ENCODE measurements at places on chromosomes 2 and 18.
A peak's percentile ranks its signal among the peaks of the same experiment; 100 is the strongest.

- DNase-seq = no peak
Measured at GRCh38 chr2:10413503-10413902, 34.6 kb downstream of the ODC1 start.

DNA sequence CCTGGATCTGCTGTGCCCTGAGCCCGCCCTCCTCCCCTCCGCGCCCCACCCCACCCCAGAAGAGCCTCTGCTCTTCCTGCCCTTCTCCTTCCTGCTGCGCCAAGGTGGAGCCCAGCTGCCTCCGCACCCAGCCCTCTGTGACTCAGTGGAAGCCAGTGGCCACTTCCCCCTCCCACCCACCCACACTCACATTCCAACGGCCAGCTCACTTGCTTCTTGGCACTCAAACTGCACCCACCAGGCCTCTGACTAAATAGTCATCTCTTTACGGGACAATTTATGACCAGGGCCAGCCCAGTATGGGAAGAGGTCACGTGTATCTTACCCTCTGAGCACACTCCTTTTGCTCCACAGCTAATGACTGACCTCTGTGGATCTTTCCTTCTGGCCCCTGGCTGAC is 150.4 kb upstream of the SLC1A4 start:
- DNase-seq = no peak

DNA sequence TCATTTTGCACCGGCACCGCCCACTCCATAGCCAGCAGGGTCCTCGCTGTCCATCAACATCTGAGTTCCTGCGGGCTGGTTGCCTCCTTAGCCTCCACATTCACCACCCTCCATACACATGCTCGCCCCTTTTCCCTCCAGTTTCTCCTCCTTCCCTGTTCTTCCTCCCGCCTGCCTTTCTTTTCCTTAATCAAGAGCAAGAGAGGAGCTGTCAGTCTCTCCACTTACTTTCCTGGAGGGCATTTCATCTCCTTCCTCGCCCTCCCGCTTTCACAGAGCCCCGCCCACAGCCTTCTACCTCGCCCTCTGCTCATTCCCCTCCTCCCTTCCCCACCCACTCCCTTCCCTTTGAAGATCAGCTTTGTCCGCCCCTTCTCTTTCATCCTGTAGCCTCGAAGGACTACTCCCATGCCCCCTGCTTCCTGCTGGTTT is 13.8 kb upstream of the ZBTB7C start:
- DNase-seq = no peak

- no peak for DNase-seq
Measured at GRCh38 chr2:147904051-147904450, 59.2 kb downstream of the ACVR2A start.

DNA sequence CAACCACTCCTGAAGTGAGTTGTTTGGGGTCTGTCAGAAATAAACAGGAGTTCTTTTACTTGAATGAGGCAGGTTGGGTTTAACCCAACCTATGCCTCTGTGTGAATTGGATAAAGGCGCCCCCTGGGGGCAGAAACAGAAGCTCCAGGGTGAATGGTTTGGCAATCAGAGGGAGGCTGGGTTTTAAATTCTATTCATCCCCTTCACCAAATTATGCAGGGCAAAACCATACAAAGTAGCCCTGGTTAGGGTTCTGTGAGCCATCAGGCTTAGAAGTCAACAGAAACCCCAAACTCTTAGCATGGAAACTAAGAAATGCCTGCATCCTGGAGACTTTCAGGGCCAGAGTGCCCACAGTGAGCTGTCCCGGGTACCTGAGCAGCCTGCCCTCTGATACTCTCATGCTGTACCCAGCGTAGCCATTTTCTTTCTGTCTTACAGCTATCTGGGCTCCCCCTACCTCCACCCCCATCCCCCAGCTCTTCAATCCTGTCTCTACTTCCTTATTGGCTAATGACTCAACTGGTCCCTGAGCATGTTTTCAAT is 241.5 kb downstream of the ICOS start:
- peak; percentile 45 for DNase-seq

DNA sequence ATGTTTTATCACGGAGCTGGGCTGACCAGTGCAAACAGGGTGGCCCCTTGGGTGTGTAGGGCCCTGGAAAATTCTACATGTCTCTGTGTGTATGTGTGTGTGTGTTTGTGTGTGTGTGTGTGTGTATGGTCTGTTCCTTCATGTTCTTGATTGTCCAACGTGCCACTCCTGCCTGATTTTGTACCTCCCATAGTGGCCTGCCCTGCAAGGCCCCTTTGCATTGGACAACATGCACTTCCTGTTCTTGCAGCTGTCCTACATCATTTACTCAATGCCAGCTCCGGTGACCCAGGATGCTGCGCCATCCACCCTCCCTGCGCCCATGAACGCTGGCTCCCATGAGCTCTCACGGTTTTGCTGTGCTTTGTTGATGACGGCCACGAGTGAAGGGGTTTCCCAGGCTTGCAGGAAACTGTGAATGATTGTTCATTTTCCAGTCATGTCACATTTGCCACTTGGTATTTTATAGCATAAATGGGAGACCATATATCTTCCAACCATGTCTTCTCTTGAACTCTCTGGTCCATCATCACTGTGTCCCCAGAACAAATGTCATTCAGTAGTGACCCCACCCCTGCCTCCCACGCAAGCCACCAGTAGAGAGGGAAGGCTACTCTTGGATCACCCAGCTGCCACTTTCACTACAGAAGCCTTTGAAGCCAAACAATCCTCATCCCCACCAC is 69.7 kb upstream of the NCK2 start:
- no peak for DNase-seq

GRCh38 chr18:61791031-61791430 is 101.8 kb downstream of the RNF152 start:
- DNase-seq = no peak

GRCh38 chr18:45976974-45977373 is 9.8 kb upstream of the EPG5 start:
- DNase-seq = no peak

DNA sequence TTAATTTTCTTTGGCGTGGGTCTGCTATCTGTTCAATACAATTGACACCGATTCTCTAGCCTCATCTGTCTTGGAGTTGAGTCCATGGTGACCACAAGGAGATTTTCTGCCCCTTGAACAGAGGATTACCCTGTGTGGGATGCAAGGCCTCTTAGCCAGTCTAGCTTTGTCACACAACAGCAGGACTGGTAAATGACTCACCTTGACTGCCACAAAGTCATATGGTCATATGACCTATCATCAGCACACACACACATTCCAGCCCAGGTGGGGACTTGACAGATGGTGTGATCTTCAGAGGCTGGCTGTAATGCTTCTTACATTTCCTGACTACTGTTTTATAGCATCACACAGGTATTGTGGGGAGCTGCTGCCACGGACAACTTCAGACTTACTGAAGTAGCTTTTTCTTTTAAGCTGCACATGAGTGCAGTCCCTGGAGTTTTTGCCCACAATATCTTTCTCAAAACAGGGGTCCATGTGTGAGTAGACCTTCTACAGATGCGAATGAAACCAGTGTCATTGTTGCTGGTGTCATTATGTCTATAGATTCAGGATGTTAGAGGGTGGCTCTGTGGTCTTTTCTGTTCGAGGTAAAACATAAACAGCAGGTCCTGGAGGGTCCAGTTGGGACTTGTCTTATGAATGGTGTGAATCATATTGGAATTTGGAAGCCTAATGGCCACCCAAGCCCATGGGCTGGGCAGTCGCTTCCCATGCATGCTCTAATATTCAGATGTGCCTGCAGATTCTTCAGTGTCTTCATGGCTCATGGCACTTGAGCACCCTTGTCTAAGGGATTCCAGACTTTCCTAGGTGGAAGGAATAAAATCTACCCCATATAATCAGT is 18.6 kb upstream of the ACOXL start:
- no peak for DNase-seq

DNA sequence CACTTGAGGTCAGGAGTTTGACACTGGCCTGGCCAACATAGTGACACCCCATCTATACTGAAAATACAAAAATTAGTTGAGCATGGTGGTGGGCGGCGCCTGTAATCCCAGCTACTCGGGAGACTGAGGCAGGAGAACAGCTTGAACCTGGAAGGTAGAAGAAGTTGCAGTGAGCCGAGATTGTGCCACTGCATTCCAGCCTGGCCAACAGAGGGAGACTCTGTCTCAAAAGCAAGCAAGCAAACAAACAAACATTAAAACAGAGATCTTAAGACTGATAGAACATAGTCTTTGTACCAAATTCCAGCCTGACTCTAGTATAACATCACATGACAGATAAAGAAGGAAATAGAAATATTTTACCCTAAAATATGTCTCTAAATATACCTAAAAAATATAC is 168.1 kb downstream of the PTPRM start:
- DNase-seq = no peak

DNA sequence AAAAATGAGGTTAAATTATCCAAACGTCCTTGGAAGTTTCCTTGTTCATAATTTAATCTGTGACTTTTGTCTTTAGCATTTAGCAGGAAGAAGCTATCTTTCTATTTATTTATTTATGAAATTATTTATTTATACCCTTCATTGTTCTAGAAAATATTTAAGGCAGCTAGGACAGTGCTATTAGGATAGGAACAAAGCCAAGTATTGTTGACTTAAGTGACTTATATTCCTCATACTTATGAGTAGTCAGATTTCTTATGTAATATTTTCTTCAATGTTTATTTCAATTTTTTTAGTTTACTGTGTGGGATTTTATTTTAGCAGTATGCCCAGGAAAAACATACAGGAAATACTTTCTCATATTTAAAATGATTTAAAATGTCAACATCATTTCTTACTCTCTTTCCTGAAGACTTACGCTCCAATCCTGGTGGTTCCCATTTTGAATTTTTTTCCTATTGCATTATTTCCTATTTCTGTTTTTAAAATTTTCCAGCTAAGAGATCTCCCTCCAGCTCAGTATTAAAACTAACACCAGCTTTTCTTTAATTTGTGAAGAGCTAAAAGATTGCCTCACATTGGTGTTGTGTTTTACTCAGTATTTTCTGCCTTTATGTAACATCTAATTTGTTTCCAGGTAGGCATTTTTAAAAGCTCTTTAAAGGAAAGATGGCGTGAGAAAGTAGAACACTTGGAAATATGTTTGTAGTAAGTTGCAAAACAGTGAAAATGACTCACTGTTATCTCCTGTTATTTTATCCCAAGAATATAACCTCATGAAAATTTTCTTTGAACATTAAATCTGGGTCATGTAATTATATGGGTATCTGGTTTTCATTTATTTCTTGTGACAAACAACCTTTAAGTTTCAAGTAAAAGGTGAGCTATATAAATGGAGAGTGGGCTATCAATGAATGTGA is 32.2 kb downstream of the MAPRE2 start:
- no peak for DNase-seq

DNA sequence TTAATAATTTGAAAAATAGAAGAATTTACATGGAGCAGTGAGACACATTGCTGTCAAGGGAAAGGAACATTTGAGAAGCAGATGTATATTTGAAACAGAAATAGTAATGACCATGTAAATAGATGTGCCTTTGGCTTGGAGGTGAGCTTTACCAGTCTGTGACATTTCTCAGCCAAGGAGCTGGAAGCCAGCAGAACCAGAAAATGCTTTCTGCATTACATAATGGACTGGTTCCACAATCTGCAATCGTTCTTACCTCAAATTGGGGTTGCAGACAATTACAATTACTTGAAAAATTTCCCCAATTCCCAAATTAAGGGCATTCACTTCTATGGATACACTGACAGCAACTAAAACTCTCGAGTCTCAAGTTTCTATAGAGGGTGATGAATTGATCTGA is 59.7 kb downstream of the HNMT start:
- no peak for DNase-seq

DNA sequence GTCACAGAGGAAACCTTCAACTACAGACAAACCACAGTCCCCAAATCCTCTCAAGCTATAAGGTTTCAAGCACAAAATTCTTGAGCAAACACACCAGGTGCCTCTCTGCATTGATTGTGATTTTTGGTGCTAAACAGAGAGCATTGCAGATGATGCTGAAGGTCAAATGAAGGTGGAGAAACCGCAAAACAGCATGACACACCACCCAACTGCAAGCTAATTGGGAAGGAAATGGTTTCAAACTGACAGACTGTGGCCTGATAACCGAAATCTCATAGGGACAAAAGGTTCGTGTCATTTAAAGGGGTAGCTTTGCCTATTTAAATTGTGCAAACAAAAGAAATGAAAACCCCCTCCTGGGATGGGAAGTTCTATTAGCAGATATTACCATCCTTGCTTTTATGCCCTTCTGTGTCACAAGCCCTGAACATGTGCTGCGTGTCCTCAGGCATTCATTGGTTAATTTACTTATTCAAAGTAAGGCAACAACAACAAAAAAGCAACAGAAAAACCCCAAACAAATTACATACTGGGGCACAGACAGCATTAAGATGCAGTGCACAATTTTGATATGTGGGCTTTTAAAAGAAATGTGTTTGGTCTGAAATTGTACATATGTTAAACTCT is 154.9 kb downstream of the AQP4 start:
- DNase-seq = no peak

DNA sequence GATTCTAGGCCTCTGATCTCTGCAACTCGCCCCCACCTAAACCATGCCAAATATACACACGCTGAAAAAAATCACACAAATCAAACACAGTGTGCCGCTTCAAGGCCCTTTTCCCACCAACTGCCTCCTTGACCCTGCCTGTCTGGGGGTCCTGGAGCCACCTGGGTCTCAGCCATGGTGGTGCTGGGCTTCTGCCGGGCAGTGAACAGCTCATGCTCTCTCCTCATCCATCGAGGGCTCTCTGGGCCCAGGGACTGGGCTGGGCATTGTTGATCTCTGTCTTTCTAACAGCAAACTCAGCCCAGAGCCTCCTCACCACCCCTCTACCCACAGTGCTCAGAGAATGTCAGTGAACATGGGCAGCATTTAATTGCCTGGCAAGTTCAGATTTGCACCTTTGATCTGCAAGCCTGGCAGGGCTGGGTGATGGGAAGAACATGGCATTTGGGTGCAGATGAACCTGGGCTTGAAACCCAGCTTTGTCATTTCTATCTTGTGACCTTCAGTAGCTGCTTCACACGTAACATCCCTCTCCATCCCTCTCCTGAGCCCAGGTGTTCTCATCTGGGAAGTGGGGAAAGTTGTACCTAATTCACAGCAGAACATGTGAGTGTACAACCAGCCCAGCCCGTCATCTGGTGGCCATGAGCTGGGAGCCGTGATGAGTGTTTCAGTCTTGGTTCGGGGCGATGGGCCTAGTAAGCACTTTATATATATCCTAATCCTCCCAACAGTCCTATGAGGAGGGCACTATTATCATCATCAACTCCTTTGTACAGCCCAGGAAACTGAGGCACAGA is 46.1 kb downstream of the SDC1 start:
- no peak for DNase-seq

DNA sequence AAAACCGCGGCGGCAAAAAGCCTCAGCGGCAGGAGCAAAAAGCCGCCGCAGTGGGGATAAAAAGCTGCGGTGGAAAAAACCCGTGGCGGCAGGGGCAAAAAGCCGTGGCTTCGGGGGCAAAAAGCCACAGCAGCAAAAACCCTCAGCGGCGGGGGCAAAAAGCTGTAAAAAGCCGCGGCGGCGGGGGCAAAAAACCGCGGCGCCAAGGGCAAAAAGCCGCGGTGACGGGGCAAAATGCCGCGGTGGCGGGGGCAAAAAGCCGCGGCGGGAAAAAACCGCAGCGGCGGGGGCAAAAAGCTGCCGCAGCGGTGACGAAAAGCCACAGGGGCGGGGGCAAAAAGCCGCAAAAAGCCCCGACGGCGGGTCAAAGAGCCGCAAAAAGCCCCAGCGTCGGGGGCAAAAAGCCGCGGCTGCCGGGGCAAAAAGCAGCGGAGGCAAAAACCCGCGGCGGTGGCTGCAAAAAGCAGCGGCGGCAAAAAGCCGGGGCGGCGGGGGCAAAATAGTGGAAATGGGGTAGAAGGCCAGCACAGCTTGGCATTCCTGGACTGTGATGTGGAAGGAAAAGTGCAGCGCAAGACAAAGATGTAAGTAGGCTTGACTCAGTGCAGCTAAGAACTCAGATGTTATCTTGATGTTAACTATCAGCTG is 151.8 kb downstream of the ANKRD30BL start:
- no peak for DNase-seq

GRCh38 chr18:74264303-74265020 is 27.3 kb downstream of the CYB5A start:
- DNase-seq = no peak

Data from stimulated activated CD8-positive, alpha-beta memory T cell treated with anti-CD3 and anti-CD28 coated beads, Interleukin-15, amount 100 ng/mL, for 24 hours (primary cell).